ENCODE measurements at places on chromosomes 6 and 20.
A peak's percentile ranks its signal among the peaks of the same experiment; 100 is the strongest.

DNA sequence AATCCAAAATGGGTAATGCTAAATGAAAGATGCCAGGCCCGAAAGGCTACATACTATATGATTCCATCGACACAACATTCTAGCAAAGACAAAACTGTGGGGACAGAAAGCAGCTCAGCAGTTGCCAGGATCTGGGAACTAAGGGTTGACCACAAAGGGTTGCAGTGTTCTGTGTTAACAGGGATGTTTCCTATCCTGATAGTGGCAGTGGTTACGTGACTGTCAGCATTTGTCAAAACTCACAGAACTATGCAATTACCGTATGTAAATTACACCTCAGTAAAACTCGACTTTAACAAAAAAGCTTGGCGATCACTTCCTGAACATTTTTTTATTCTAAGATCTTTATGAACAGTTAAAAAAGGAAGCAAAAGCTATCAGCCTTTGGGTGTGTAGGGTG is 83.9 kb downstream of the BANF2 start:
- no peak for DNase-seq

DNA sequence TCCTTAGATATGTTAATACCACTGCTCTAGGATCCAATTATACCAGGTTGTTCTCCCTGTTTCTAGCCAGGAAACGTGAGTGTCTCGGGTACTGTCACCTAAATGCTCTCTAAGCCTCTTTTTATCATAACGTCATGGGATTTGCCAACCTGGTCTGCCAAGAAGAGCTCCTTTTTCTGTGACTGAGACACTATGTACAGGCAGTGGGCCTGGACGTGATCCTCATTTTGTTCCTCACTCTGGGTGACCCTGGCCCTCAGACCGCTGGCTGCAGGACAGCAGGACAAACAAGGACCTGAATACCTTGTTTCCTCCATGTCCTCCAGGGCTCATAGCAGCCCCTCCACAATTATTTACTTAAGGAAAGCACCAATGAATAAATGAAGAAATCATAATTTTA is 69.1 kb downstream of the CD164 start:
- no peak for DNase-seq

GRCh38 chr20:24866008-24866407 is 83.1 kb upstream of the CST7 start:
- DNase-seq, result no peak

- DNase-seq, result no peak
These were observed 1.3 kb downstream of the VEGFA start for GRCh38 chr6:43771210-43771857.

DNA sequence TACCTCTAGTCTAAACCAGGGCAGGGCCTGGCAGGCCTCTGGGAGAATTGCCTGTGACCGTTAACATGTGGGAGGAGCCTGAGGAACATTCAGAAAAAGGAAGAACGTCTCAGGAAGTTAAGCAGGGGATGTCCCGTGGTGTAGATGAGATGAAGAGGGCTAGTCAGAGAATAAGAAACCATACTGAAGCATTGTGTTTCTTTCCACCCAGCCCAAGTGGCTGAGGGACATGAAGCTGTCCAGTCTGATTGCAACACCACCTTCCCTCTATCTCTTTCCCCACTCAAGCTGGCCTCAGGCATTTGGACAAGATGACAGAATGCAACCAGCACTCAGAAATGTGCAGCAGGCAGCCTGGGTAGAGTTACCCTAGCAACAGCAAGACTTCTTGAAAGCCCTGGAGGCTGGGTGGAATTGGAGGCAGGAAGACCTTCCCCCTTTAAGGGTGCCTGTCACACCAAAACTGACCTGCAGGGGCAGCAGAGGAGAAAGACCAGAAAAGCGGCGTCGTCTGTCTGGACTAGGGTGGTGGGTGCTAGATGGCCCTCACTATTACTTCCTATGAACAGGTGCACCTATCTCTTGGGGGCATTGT is 186.1 kb downstream of the UNC5CL start:
- no peak for DNase-seq

DNA sequence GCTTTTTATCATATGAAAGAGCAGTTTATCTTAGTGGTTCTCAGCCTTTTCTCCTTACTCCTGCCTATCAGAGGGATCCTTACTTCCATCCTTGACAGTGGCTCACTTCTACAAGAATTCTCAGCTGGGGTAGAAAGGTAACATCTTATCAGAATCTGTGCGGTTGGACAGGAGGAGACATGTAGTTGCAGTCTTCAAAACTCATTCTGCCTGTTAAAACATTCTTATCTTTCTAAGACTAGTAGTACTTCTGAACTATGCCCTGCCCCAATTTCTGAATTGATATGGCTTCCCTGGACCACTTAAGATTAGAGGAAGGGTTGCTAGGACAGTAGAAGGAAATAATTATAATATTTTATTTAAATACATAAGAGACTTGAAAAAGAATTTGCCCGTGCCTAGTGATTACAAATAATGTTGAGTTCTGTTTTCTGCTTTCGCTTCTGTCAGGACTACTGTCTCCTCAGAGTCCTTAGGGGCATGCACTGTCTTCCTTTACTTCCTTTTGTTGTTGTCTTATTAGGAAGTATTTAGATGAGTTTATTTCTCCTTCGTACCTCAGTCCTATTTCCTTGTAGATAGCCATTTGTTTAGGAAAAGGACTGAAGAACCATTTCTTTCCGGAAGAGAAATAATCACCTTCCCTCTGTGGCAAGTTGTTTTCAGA is 24.9 kb downstream of the BLTP3A start:
- no peak for DNase-seq

DNA sequence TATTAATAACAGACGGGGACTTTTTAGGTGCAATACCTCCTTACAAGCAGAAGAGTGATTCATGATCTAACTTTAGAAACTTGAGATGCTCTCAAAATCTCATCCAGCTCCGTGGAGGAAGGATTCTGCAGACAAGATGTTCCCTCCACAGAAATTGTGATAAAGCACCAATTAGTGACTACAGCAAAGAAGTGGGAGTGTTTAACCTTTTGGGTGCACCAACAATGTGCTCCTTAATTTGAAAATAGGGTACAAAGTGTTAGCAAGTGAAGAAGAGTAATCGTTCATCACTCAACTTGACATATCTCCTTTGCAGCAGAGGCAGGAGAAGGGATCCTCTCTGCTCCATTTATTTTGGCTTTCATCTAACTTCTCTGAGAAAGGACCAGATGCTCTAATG is 22.8 kb upstream of the SCP2D1 start:
- DNase-seq, result no peak

DNA sequence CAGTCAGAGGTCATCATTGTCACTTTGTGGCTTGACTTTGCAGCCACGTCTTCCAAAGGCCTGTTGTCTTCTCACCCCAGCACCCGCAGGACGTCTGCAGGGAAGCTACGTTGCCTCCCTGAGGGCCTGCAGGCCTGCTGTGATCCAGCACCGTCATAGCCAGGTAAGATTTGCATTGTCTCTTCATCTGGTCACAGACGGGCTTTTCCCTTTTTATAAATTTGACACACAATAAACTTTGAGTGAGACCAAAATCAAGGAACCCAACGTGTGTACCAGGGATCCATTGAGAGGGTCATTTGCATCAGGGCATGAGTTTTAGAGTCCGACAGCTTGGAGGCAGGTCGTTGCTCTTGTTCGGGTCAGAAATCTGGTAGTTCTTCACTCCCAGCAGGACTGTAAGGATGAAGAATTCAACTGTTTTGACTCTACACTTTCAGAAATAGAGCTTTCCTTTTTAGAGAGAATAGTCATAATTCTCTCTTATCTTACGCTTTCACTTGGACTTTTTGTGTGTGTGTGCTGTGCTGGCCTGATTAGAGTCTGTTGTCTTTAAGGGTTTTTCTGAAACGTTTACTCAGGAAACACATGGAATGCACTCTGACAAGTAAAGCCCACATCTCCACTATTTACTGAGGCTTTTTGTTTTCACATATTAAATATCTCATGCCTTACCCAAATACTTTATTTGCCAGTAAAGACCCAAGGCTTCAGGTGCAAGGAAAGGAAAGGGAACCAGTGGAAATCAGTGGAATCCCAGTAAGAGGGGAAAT is 177.2 kb upstream of the TAB2 start:
- DNase-seq, result no peak

- DNase-seq, result no peak
These were observed 46.7 kb downstream of the RALGAPA2 start for GRCh38 chr20:20665606-20666332.

GRCh38 chr6:6686748-6687601 is 98.5 kb downstream of the LY86 start:
- peak; percentile 95 for DNase-seq

GRCh38 chr6:52363228-52363867 is 1.4 kb downstream of the PAQR8 start:
- no peak for DNase-seq

GRCh38 chr20:58210398-58210747 is 18.1 kb downstream of the ANKRD60 start:
- DNase-seq, result no peak

DNA sequence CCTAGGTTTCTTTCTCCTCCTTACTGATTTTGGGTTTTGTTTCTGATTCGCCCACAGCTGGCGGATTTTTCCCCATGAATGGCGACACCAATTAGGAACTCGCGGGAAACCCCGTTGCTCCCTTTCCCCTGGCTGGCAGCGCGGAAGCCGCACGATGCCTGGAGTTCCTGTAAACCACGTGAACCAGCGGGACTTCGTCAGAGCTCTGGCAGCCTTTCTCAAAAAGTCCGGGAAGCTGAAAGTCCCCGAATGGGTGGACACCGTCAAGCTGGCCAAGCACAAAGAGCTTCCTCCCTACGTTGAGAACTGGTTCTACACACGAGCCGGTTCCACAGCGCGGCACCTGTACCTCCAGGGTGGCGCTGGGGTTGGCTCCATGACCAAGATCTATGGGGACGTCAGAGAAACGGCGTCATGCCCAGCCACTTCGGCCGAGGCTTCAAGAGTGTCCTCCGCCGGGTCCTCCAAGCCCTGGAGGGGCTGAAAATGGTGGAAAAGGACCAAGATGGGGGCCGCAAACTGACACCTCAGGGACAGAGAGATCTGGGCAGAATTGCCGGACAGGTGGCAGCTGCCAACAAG is 3.2 kb upstream of the SEC23B start:
- no peak for DNase-seq

- no peak for DNase-seq
These were observed 17.3 kb downstream of the SMAP1 start for GRCh38 chr6:70684794-70685493.

- no peak for DNase-seq
These were observed 60.5 kb upstream of the PRND start for GRCh38 chr20:4661191-4661590.

- no peak for DNase-seq
These were observed 62.8 kb upstream of the CTNNBL1 start for GRCh38 chr20:37630993-37631392.

DNA sequence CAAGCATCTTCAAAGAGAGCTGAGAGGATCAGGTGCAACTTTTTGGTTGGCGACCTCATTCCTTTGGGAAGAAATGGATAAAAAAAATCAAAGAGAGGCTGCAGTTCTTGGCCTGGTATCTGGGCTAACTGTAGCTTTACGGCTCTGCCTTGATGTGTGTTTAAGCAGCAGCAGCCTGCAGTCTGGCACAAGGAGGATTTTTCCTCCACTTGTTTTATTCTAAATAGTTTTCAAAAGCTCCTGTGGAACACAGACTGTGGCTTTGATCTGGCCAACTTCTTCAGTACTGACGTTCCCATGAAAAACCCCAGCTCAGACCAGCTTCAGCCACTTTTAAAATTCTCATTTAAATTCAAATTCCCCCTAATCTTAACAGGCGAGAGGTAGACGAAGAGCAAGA is 137.3 kb downstream of the HDGFL1 start:
- no peak for DNase-seq

GRCh38 chr6:140046016-140046632 is 671.7 kb upstream of the CITED2 start:
- DNase-seq, result no peak

- DNase-seq, result no peak
These were observed 952 bp upstream of the BRPF3 start for GRCh38 chr6:36195471-36196112.

GRCh38 chr20:25587536-25587935 is 2.2 kb upstream of the NINL start:
- DNase-seq, result no peak

GRCh38 chr6:21710216-21710615 is 116.7 kb downstream of the SOX4 start:
- no peak for DNase-seq

- DNase-seq, result no peak
These were observed 41.4 kb downstream of the MYT1 start for GRCh38 chr20:64205611-64206026.

- DNase-seq, result no peak
These were observed 4.4 kb upstream of the PHACTR3 start for GRCh38 chr20:59599941-59600340.

Data from NCI-H1436 treated with DMSO at 0.1 percent for 48 hours (cell line).